ENCODE measurements at places on chromosomes 4 and X.
A peak's percentile ranks its signal among the peaks of the same experiment; 100 is the strongest.

DNA sequence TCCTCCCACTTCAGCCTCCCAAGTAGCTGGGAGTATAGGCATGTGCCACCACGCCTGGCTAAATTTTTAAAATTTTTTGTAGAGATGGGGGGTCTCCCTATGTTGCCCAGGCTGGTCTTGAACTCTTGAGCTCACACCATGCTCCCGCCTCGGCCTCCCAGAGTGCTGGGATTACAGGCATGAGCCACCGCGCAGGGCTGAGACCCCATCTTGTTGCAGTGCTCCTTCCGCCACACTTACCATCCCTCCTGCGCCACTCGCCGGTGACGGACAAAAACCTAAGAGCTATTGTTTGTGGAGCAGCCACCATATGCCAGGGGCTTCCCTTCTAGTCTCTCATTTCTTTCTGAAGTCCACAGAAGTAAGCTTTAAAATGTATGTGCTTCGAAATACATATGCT is 34.5 kb downstream of the NSG1 start:
- DNase-seq = no peak

DNA sequence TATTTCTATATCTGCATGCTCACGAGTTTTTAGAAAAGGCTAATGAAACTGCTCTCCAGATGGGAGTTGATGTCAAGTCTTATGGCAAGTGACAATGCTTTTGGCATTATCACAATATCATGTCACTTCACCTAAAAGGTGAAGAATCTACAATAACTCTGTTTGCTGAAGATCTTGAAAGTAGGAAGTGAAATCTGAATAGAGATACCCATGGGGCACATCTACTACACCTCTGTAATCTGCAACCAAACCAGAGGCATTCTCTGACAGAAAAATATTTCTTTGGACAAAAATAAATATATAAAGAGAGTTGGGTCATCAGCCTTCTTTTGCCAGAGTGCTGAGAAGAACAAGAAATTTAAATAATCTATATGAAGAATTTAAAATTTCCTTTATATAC is 3.9 kb upstream of the VAMP7 start:
- DNase-seq = no peak

DNA sequence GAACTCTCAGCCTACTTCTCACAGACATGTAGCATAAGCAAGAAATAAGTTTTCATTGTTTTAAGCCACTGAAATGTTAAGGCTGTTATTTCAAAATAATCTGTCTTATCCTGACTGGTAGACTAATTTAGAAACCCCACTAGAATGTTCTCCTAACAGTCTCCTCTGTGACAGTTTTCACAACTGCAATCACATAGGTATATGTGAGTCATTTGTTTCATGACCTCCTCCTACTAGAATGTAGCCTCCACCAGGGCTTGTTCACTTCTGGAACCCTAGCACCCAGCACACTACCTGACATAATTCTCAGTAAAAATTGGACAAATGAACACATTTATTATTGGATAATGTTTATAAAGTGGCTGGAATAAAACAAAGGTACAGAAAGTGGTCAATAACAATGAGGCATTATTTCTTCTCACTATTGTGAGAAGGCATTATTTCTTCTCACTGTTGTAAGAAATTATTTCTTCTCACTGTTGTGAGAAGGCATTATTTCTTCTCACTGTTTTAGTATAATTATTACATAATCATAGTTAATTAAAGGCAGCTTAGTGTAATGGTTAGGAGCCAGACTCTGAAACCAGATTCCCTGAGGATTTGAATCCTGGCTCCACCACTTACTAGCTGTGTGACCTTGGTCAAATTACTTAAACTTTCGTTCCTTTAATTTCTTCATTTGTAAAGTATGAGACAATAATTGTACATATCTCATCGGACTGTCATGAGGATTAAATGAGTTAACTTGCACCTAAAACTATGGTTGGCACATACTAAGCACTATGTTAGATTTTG is 251.5 kb downstream of the RASL11B start:
- DNase-seq = no peak

DNA sequence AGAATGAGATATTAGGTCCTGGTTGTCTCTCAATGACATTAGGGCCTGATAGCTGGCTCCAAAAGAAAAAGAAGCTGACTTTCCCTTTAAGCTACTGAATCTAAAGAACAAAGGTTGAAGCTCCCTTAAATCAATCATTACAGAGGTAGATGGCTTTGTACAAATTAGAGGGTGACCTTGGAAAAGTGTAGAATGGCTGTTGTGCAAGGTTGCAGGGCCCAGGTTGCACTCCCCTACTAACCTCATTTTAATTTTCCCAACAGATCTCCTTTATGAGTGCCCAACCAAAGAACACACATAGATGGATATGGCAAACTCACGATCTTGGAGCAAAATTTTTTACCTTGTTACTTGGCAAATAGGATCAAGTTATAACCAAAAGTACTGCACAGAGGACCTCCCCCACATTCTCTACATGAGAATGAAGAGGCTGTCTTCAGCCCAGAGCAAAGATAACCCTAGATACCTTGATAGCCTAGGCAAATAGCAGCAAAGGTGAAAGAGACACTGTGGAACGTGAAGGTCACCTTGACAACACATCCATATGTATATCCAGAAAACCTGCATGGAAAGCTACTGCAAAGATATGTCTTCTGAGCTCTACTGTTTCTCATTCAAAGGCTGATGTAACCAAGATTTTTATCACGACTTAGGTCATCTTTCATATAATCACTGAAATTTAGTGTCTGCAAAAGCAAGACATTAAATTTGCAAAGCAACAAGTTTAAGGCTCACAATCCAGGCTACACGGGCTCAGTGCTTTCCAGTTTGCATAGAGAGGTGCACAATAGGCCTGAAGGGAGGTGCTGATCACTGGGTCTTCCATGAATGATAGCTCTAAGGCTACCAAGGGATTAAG is 23.0 kb downstream of the KLB start:
- no peak for DNase-seq

GRCh38 chrX:119790977-119791436 is 423 bp downstream of the RPL39 start:
- peak; percentile 41 for DNase-seq

DNA sequence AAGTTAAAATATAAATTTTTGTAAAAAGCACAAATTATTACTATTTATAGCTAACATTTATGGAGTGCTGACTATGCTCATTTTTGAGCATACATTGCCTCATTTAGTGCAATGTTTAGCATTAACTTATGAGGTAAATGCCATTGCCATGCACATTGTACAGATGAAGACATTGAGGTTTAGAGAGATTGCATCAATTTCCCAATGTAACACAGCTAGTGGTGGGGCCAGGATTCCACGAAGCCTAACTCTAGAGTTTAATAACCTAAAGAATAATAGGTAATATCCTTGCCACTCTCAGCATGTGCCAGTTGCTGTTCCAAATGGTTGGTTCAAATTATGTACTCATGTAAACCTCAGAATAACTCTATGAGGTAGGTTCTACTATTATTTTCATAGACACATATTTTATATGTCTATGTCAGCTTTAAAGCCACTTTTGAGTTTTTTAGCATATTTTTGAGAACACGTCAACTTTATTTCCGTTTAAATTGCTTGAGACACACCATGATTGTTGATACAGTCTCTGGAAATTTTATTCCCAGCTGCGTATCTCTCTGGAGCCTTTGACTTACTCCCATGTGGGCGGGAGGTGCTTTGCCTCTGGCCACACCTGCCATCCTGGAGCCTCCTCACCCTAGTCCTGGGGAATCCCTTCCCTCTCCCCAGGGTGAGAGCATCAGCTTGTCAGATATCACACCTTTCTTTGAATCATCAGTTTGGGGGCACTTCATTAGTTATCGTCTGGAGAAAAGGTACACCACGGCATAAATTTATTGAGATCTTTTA is 10.8 kb upstream of the ADH1A start:
- peak; percentile 50 for DNase-seq

- peak; percentile 88 for DNase-seq
Observed at GRCh38 chr4:87375719-87376291, 15.2 kb downstream of the HSD17B11 start.

DNA sequence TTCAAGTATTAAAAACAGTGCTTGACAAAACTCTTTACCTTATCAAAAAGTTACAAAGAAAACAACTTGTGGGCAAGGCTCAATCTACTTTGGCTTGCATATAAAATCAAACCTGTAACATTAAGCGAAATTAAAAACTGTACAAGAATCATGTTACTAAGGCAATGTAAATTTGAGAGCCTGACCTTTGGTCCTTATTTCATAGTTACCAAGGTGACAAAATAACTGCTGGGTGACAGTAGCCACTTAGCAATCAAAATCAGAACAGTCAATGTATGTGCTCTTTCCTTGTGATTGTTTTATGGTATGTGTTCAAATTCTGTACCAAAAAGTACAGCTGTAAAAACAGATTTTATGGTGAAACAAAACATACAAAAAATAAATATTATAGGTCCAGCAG is 204.0 kb downstream of the RASL11B start:
- DNase-seq = no peak

- DNase-seq = no peak
Observed at GRCh38 chr4:6404611-6405396, 67.6 kb downstream of the PPP2R2C start.

DNA sequence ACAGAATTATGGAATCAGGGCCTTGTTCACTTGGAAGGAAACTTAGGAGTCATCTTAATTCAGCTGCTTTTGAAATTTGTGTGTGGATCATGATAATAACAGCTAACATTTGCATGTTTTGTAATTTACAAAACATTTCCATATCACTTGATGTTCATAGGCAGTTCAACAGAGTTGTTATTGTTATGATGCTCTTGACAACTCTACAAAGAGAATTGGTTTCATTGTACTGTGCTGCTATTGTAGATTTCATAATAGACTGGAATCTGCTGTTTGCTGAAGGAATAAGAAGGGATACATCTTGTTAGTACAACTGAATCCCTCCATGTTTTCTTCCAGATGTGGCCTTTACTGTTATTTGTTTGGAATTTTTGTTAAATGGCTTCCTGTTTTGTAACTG is 83.5 kb downstream of the CNKSR2 start:
- DNase-seq = no peak

- no peak for DNase-seq
Observed at GRCh38 chr4:145828802-145829485, 109.7 kb downstream of the ZNF827 start.

- DNase-seq = no peak
Observed at GRCh38 chrX:155225774-155226173, 9.5 kb downstream of the VBP1 start.

DNA sequence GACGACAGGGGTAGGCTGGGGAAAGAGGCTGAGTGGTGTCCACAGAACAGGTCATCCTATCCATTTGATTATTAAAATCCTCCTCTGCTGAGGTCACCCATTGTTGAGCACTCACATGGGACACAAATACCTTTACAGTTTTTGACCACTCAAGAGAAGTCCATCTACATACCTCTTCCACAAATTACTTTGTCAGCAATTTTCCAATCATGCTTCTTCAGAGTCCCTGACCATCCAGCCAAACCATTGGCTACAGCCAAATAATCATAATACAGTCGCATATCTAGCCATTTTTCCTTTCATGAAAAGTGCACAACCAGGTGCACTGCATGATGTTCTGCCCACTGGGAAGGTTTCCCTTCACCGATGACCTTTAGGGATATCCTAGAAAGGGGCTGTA is 407.4 kb downstream of the TEX13C start:
- no peak for DNase-seq

GRCh38 chr4:36082817-36083216 is 161.5 kb downstream of the ARAP2 start:
- no peak for DNase-seq

DNA sequence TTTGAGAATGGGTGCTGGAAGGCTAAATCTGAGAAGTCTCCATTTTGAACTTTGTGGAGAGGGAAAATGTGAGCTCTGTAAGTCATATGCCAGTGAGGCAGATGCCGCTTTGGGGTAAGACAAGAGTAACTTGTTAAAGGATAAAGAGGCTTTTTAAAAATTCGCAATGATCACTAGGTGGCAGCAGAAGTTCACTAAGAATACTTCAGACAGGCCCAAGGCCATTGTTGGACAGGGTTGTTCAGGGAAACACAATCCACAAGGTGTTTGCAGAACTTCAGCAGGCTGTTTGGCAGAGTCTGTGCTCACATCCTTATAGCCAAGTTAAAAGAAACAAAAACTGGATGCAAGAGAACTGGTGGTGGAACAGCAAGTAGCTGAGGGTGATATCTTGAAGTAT is 13.7 kb upstream of the PIGA start:
- DNase-seq = peak; percentile 71

DNA sequence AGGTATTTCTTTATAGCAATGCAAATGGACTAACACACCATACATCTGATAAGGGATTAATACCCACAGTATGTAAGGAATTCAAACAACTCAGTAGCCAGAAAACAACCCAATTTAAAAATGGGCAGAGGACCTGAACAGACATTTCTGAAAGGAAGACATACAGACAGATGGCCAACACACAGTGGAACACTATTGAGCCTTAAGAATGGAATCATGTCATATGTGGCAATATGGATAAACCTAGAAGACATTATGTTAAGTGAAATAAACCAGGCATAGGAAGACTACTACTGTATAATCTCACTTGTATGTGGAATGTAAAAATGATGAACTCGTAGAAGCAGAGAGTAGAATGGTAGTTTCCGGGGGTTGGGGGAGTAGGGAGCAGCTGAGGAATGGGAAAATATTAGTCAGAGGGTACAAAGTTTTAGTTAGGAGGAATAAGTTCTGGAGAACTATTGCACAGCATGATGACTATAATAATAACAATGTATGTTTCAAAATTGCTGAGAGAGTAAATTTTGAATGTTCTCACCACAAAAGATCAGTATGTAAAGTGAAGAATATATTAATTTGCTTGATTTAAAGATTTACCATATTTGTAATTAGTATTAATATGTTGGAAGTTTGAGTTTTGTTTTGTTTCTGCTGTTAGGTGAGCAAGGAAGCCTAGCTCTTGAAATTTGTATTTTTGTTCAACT is 25.2 kb downstream of the WDR44 start:
- DNase-seq = peak; percentile 80

DNA sequence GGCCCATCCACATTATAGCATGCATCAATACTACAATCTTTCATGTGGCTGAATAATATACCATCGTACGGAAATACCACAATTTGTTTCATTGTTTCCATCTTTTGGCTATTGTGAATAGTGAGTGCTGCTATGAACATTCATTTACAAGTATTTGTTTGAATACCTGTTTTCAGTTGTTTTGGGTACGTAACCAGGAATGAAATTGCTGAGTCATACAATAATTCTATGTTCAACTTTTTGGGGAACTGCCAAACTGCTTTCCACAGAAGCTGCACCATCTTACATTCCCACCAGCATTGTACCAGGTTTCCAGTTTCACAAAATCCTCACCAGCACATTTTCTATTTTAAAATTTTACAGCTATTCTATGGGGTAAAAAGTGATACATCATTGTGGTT is 28.5 kb upstream of the MANBA start:
- DNase-seq = peak; percentile 84

Measured in iris pigment epithelial cell (primary cell).